ENCODE measurements at places on chromosomes 3 and 15. TPM values are rescaled to one million over a fixed set of nuclear protein-coding genes. Genes with fewer than 3 reads are reported as not detected.

ITGA11 gene
- total RNA-seq, result 1.4 TPM

ROBO1 gene
- 3.0 TPM for total RNA-seq

HHLA2 gene
- total RNA-seq, result 148 TPM

SLC2A2 gene
- total RNA-seq, result not detected

HYAL1 gene
- 6.9 TPM for total RNA-seq

LRRIQ4 gene
- total RNA-seq, result 0.22 TPM

CHRD gene
- 2.1 TPM for total RNA-seq

MIX23 gene
- total RNA-seq, result 39.9 TPM

GMPPB gene
- 78.4 TPM for total RNA-seq

CHDH gene
- 30.6 TPM for total RNA-seq

RPN1 gene
- 202 TPM for total RNA-seq

DNA sequence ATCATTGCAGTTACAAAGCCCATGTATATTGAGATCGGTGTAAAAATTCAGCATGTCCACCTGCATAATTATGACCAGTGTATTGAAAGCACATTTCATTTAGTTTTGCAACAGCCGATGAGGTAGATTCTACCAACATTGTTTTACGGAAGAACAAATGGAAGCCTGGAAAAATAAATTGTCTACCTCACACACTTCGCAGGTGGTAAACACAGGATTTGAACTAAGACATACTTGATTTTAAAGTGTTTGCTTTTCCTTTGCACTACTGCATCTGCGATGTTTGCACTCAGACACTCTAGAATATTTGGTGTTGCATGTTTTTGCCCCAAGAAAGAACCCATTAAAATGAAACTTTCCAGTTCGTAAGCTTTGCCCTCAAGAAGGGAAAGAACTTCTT, 148.4 kb downstream of the PGPEP1L start:
- DNase-seq, result no peak

GRCh38 chr15:73924171-73924921, 1.9 kb upstream of the LOXL1 start:
- no peak for DNase-seq

DNA sequence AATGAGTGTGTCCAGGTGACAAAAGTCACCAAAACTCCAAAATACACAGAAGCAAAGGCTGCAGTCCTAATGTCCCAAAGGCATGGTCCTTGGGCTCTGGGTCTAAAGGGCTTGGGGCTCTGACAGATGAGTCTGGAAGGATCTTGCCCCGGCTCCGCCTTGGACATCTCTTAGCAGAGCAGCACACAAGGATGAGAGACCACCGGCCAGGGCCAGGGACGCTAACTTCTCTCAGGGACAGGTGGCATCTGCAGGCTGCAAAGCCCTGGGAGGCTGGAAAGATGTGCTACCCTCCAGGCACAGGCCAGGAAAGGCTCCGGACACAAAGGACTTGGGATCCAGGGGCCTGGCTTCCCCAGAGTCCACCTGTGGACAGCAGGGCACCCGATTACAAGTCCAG, 14.1 kb upstream of the SHISA5 start:
- no peak for DNase-seq

DNA sequence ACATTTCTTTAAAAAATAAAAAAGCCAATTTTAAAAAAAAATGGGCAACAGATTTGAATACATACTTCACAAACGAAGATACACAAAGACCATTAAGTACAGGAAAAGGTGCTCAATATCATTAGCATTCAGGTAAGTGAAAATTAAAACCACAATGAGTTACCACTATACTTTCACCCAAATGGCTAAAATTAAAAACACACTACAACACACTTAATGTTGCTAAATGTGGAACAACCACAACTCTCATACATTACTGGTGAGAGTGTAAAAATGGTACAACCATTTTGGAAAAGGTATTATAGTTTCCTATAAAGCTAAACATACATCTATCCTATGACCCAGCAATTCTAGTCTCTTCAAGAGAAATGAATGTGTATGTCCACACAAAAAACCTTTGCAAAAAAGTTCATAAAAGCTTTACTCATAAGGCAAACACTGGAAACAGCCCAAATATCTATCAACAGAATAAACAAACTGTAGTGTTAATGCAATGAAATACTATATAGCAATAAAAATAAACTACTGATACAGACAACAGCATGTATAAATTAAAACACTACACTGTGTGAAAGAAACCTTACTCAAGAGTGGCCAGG, 14.9 kb downstream of the IP6K1 start:
- DNase-seq, result no peak

- DNase-seq, result no peak
Observed at GRCh38 chr15:39491115-39491885, 89.6 kb upstream of the THBS1 start.

- no peak for DNase-seq
Observed at GRCh38 chr3:155064920-155065319, 15.2 kb upstream of the MME start.

DNA sequence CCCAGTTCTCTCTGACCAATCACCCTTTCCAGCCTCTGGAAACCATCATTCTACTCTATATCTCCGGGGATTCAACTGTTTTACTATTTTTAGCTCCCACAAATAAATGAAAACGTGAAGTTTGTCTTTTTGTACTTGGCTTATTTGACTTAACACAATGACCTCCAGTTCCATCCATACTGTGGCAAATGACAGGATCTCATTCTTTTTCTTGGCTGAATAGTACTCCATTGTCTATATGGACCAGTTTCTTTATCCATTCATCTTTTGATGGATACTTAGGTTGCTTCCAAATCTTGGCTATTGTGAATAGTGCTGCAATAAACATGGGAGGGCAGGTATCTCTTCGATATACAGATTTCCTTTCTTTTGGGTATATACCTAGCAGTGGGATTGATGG, 34.1 kb downstream of the NRROS start:
- no peak for DNase-seq

GRCh38 chr3:99637016-99637367, 1.4 kb upstream of the COL8A1 start:
- no peak for DNase-seq

DNA sequence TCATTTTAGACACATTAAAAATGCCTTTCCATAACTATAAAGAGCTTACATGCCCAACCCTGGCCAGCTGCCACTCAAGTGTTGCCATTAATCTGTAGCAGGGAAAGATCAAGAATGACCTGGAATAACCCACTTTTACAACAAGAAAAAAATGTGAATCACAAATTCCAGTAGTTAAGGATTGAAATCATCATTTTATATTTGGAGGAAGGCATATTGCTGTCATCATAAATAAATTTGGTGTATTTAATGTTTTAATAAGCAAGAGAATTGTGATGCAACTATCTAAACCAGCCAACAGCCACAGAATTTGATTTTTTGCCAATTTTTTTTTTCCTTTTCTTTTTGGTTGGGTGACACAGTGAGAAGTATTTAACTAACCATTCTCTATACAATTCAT, 240.0 kb upstream of the SEMA6D start:
- no peak for DNase-seq

DNA sequence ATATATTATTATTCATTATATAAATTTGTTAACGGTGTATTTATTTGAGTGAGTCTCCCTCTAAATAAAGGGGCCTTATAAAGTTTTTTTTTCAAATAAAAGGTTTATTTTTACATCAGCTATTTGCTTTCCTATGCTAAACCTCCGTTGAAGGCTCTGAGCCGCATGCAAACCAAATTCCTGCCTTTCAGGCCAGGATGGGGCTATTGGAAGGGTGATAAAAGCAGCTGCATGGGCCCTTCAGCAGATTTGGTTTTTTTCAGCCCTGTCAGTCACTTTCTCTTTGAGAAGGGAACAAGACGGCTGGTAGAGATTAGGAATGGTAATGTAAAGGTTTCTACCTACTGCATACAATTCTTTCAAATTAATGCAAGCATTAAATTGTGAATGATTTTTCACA, 244.2 kb downstream of the WNT5A start:
- no peak for DNase-seq

DNA sequence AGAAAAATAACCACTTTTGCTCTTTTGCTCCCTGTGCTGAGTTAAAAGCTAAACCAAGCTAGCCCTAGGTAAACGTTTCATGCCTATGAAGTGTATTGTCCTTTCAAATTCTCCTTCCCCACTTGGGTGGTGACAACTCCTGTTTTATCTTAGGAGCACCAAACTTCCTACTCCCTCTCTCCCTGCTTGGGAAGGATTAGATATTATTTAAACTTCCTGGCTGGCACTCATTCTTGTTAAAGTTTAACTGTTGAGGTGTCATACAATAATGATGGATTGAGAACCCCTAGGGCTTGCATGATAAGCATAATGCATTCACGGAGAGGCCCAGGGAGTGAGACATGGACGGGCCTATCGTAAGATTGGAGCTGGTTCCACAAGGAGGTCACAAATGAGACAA, 29.5 kb downstream of the B4GALT4 start:
- DNase-seq, result no peak

- DNase-seq, result no peak
Observed at GRCh38 chr3:197484204-197484901, 71.4 kb downstream of the BDH1 start.

- no peak for DNase-seq
Observed at GRCh38 chr3:132556508-132557159, 40.4 kb upstream of the ACKR4 start.

- no peak for DNase-seq
Observed at GRCh38 chr3:32816439-32817256, 1.1 kb upstream of the TRIM71 start.

- no peak for DNase-seq
Observed at GRCh38 chr15:60416484-60416883, 18.7 kb upstream of the ANXA2 start.

DNA sequence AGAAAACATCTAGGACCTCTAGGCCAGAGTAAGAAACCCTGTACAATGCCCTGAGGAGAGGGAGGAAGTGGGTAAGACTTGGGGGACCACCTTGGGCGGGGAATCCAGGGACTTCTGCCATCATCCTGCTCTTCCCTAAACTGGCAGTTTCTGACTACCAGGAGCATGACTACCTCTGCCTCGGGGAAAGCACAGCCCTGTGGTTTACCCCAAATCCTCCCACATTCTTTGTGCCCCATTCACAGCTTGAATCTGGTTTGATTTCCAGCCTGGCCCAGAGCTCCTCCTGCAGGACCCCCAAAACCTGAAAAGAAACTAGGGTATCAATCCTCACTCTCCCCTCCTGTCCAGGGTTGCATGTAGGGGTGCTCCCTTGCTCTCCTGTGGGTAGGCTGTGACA, 4.7 kb downstream of the C3orf18 start:
- DNase-seq, result no peak

GRCh38 chr3:59963676-59964075, 913.9 kb upstream of the CFAP20DC start:
- no peak for DNase-seq

DNA sequence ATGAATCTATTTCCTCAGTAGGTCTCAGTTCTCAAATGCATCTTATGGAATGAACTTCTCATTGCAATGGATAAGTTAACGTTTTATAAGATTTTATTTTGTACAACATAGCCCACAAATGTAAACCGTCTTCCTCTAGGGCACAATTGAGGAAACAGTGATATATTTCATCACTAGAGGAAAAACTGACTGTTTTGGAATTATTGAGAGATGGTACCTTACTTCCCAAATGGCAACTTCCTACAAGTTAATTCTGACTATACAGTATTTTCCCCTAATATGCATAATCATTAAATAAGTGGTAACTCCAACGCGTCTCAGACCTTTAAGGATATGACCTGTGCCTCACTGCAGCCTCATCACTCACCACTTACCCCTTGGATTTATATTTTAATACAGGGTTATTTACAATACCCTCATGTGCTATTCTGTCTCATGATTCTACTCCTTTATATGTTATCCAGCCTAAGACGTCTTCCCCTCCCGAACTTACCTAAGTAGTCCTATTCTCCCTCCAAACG, 13.3 kb downstream of the GABPB1 start:
- DNase-seq, result no peak

GRCh38 chr3:107493134-107493533, 29.6 kb upstream of the BBX start:
- no peak for DNase-seq

- DNase-seq, result no peak
Observed at GRCh38 chr3:73592154-73593144, 32.3 kb downstream of the PDZRN3 start.
